Retinal pigment epithelial cell (primary cell): ENCODE measurements at places on chromosomes 16 and 17.

- no peak for DNase-seq
Measured at GRCh38 chr17:39808409-39808997, 55.6 kb downstream of the IKZF3 start.

DNA sequence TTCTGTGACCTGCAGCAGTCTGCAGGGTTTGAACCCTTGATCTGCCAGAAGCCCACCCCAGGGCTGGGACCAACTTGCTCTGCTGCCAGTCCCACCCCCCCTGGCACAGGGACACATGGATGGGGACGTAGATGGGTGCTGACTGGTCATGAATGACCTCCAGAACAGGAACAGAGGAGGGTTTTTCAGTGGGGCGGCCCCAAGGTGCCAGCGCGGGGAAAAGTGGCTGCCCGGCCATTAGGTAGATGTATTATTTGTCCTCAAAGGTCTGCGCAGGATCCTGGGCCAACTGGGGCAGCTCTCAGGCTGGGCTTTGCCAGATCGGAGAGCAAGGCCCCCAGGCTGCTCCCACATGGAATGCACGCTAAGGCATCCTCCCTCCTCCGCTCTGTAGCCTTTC, 265.2 kb upstream of the TNRC6C start:
- no peak for DNase-seq

DNA sequence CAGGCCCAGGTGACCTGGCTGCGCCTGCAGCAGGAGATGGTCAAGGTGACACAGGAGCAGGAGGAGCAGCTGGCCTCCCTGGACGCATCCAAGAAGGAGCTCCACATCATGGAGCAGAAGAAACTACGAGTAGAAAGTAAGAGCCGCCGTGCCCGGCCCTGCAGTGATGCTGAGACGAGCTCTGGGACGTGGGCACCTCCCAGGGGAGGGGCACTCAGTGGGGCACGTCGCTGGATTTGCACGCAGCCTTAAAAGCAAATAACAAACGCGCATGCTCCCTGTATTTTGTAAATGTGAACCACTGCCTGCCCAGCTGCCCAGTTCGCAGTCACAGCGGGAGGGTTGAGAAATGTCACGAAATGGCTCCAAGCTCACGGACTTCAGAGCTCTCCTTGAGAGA, 15.3 kb upstream of the GAA start:
- DNase-seq = no peak

GRCh38 chr16:75745242-75745641, 19.0 kb upstream of the CPHXL start:
- no peak for DNase-seq

- peak; percentile 98 for DNase-seq
Measured at GRCh38 chr17:927611-928461, 51.7 kb downstream of the NXN start.

DNA sequence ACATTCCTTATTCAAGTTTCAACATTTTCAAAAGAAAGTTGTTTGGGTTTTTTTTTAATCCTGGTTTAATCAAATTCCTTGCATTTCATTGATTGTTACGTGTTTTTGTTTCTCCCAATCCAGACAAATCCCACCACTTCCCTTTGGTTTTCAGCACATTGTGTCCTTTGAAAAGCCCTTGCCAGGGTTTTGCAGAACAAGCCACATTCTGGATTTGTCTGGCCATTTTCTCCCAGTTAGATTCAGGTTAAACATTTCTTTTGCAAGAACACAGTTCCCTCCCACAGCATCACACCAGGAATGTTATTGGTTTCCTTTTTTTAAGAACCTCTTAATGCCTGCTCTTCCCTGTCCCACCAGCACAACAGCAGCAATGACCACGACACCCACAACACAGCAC, 278.0 kb upstream of the SALL1 start:
- peak; percentile 27 for DNase-seq

GRCh38 chr16:31105677-31106213, 2.4 kb upstream of the BCKDK start:
- no peak for DNase-seq

GRCh38 chr16:80887062-80887461, 82.7 kb upstream of the CDYL2 start:
- no peak for DNase-seq

GRCh38 chr17:44191941-44192496, 5.2 kb downstream of the TMUB2 start:
- DNase-seq = no peak

DNA sequence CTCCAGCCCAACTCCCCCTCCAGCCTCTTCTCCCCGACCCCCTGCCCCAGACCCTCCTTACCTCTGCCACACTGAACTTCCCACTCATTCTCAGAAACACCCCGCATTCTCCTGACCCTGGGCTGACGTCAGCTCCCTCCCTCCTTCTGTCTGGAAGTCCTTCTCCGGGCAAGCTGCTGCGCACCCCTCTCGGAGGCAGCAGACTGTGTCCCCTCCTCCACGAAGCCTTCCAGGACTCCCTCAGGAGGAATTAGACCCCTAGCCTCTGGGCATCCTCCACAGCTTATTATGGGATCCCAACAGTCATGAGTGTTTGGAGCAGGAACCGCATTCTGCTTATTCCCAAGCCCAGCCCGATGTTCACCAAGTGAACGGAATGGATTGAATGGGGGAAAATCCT, 3.4 kb upstream of the RPL38 start:
- DNase-seq = no peak

GRCh38 chr17:56148333-56148732, 4.9 kb upstream of the ANKFN1 start:
- no peak for DNase-seq

DNA sequence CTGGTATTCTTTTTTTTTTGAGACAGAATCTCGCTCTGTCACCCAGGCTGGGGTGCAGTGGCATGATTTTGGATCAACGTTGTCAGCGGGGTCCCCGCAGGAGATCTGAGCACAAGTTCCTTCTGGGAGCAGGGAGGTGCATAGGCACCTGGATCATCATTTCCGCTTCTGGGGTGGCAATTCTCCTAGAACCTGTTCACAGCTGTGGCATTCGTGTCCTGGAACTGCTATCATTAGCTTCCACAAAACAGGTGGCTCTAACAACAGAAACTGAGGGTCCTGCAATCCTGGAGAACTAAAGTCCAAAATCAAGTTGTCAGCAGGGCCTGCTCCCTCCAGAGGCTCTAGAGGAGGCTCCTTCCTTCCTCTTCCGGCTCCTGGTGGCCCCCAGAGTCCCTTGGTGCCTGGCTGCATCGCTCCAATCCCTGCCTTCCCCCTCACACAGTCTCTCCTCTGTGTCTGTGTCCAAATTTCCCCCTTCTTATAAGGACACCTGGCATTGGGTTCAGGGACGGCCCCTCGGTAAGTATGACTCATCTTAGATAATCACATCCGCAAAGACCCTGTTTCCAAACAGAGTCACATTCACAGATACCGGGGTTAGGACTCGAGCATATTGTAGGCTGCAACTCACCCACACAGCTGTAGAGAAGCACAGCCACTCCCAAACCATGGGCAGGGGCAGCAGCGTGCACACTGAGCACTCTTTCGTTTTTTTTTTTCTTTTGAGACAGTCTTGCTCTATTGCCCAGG, 43.5 kb upstream of the KLHDC4 start:
- DNase-seq = no peak

DNA sequence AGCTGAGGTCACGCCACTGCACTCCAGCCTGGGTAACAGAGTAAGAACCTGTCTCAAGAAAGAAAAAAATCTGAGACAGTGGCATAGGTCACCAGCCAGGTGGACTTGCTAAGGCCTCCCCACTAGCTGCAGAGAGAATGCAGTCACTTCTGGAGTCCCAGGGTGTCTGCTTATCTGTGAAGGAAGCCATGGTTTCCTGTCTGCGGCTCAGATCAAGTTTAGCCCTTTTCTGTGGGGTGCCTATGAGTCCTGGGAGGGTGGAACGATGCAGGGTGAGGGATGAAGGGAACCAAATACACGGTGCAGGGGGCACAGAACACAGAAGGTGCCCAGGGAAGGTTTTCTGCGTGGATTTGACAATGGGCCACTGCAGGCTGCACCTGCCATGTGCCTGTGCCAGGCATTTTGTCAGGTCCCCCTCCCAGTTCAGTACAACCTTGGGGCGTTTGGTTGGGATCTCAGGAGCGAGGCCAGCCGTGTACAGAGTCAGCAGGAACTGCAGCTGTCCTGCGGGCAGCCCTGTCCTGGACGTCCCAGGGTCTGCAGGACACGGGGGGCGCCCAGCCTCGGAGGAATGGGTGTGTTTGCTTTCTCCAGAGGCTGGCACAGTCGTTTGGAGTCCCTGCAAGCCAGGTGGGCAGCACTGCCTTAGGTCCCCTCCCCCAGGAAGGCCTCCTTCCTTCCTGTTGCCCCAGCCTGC, 41.8 kb downstream of the RAB11FIP4 start:
- DNase-seq = no peak

GRCh38 chr17:47708864-47709541, 15.0 kb downstream of the TBKBP1 start:
- DNase-seq = no peak

GRCh38 chr17:31595666-31596381, 204.3 kb downstream of the RAB11FIP4 start:
- DNase-seq = no peak

DNA sequence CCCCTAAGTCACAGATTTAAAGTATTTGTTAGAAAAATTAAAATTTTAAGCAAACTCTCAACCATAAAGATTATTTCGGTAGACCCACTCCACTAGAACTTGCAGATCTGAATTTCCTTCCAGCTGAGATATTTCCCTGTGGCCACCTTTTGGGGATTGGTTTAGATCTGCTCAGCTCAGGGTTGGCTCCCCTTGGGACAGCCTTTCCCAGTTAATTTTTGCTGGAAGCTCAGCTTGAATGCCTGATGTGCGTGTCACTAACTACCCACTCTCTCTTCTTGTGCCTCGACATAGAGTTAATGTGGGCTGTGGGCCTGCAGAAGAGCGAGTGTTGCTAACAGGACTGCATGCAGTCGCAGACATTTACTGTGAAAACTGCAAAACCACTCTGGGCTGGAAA, 57.6 kb downstream of the YPEL2 start:
- no peak for DNase-seq

GRCh38 chr17:80938556-80938955, 53.1 kb upstream of the CHMP6 start:
- DNase-seq = no peak

DNA sequence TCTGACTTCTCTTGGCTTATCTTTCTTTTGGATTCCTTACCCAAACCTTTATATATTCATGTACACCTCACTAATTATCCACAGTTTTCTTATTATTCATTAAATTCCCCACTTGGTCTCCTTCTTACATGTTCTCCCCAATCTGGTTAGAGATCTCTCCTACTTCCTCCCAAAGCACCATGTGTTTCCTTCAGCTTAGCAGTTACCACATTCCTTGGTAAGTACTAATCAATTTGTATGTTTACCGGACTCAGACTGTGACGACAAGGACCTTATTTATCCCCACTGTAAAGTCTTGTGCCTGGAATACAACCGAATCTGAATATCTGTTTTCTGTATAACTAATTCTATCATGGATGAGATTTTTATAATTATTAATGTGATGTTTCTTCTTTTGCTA, 389.5 kb downstream of the KCNJ2 start:
- DNase-seq = peak; percentile 34

GRCh38 chr16:84854759-84855158, 35.0 kb downstream of the CRISPLD2 start:
- no peak for DNase-seq

- DNase-seq = peak; percentile 69
Measured at GRCh38 chr17:1186923-1187771, 7.4 kb upstream of the ABR start.

DNA sequence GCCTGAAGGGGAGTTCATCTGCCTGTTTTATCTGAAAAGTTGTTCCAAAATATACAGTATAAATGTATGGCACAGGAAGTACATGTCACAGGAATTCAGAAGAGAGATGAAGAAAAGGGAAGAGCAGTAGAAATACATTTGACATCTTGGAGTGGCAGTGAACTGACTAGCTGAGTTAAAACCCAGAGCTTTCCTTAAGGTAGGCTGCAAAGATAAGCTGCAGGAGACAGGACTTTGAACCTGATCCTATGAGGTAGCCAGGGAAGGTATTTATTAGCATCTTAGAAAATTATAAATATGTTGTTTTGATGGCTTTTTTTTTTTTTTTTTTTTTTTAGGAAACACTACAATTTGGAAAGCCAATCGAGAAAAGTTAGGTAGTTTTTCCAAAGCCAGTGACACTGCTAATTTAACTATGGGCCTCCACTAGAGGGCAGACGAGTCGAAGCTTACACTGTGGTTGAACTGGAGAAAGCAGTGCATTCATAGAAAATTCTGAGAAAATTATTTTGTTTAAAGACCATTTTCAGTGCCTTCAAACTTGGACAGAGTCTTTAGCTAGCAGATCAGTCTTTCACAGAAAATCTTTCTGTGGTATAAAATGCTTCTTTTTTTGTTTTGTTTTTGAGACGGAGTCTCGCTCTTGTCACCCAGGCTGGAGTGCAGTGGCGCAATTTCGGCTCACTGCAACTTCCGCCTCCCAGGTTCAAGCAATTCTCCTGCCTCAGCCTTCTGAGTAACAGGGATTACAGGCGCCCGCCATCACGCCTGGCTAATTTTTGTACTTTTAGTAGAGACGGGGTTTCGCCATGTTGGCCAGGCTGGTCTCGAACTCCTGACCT, 122.3 kb downstream of the SSH2 start:
- peak; percentile 8 for DNase-seq

- no peak for DNase-seq
Measured at GRCh38 chr17:65898651-65899050, 293.3 kb downstream of the CEP112 start.

DNA sequence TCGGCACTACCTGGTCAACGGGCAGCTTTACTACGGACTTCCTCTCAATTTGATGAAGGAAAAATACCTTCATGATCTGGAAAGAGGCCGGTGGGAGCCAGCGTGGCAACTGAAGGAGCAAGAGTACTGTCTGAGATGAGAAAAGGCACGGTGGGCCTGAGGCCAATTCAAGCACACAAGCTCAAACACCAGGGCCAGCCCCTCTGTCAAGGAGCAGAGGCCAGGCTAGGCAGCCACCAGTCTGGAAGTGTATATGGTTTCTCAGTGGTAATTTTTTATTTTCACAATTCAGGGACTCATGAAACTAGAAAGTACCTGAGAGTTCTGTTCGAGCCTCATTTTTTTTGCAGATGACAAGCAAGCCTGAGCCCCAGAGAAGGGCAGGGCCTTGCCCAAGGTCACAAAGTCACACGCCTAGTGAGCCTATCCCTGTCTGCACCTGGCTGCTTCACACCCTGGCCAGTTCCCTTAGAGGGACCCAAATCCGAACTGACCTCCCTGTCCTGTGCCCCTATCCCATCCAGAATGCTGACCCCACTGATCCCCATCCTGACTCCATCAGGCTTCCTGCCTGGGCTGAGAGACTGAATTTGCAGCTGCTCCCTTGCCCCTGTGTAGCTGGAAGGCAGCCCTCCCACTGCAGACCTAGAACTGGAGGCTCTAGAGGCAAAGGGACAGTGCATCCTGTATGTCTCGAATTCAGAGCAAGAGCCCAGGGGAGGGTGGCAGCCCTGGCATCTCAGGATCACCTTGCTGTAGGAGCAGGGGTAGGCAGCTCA, 4.8 kb upstream of the TBX2 start:
- no peak for DNase-seq
